ENCODE measurements at places on chromosomes 1 and 21. TPM values are rescaled to one million over a fixed set of nuclear protein-coding genes. Genes with fewer than 3 reads are reported as not detected.

The ATP1A4 gene
- not detected for total RNA-seq

The CRYBG2 gene
- not detected for total RNA-seq

The GCSAML gene
- total RNA-seq: not detected

The UBL4B gene
- total RNA-seq: not detected

The CBS gene
- 53.9 TPM for total RNA-seq

The RHD gene
- total RNA-seq: not detected

The CELA3A gene
- total RNA-seq: not detected

The ZNF683 gene
- total RNA-seq: not detected

The G0S2 gene
- total RNA-seq: 16.0 TPM

The TFF3 gene
- not detected for total RNA-seq

The UTS2 gene
- not detected for total RNA-seq

The CCSAP gene
- 5.9 TPM for total RNA-seq

The NPHS2 gene
- total RNA-seq: not detected

The LINGO4 gene
- not detected for total RNA-seq

The F3 gene
- total RNA-seq: 2.0 TPM

The KRTAP23-1 gene
- total RNA-seq: not detected

The PCAT6 gene
- total RNA-seq: 0.26 TPM

The PIAS3 gene
- total RNA-seq: 9.8 TPM

The PPFIA4 gene
- total RNA-seq: 0.11 TPM

The GRIK1 gene
- not detected for total RNA-seq

The POLR3GL gene
- 16.0 TPM for total RNA-seq

The REN gene
- total RNA-seq: not detected

The ZNF684 gene
- total RNA-seq: 4.2 TPM

The PWP2 gene
- total RNA-seq: 6.3 TPM

The HRNR gene
- not detected for total RNA-seq
